ENCODE measurements at places on chromosomes 6 and 20.

GRCh38 chr6:158762787-158763433, 56.3 kb downstream of the EZR start:
- no peak for DNase-seq

- no peak for DNase-seq
Measured at GRCh38 chr20:11222243-11222642, 548.4 kb upstream of the JAG1 start.

- no peak for DNase-seq
Measured at GRCh38 chr20:61698598-61699494, 366.8 kb downstream of the TAF4 start.

- DNase-seq: no peak
Measured at GRCh38 chr6:34301408-34301807, 52.6 kb upstream of the SMIM29 start.

DNA sequence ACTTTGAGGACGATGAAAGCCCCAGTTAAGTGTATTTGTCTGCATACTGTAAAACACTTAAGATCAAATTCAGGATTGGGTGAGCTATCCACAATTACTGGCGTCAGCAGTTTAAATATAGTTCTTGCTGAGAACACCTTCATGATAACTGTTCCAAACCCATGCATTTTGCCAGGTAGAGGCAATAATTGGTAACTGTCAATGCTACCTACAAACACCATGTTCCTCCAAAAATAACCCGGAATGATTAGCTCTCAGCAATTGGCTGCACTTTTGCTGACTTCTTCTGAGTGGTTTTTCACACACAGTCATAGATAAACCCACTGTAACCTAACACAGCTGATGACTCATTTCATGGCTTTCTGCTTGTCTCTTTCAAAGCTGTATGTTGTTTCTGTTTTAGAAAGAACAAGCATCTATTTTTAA, 1358.6 kb upstream of the GJE1 start:
- no peak for DNase-seq

GRCh38 chr6:106702451-106703110, 73.2 kb downstream of the QRSL1 start:
- no peak for DNase-seq

DNA sequence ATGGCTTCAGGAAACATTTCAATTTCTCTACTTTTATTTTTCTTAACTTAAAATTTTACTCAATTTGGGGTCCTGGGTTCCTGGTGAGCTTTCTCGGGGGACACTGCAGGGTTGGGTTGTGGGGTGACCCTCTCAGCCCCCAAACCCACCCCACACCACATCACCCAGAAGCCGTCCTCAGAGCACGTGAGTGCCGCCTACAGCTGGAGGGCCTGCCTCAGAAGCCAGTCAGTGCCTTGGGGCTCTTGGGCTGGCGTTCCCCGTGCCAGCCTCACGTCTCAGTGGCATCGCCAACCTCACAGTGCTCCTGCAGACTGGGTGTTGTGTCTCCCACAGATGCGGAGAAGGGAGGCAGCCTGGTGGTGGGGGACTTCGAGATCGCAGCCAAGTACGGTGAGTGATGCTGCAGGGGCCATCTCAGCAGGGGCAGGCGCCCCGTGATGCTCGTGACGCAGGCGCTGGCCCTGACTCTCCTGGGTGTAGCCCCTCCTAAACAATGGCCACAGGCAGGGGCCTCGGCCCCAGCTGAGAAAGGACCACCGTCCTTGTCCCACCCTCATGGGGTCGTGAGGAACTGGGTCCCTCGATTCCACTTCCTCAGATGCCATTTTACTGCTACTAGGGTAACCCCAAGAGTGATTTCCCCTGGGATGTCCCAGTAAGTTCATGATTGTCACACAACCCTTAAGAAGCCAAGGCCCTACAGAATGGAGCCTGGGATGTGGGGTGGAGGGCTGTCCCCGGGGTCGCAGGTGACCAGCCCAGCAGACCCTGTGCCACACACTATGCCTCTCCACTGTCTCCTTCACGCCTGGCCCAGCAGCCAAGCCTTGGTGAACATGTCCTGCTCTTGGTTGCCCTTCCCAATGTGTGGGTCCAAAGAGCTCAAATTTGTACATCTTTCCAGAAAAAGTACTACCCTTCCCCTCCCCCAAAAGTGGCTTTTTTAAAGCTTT, 23.8 kb upstream of the PYGB start:
- no peak for DNase-seq

- no peak for DNase-seq
Measured at GRCh38 chr6:70973604-70974003, 16.7 kb upstream of the B3GAT2 start.

DNA sequence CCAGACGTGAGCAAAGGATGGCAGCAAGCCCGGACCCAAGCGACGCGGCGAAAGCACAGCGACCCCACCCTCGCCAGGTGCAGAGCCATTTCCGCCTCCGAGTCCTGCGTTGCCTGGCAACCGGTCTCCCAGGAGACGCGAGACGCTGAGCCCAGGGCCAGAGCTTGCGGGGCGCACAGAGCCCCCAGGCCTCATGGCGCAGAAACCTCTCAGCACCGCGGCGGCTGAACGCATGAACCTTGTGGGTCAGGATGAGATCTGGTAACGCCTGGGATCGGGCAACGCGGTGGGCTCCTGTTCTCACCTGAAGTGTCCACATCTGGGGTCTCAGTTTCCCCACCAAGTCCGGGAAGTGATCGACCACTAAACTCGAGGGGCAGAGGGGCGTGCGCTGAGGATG, 77.7 kb downstream of the ANKRD60 start:
- no peak for DNase-seq
